Neural progenitor cell (in vitro differentiated cells): ENCODE measurements at places on chromosomes 6 and 20.

- peak; percentile 74 for DNase-seq
These were observed 1.2 kb downstream of the TGIF2 start for GRCh38 chr20:36574366-36575135.

GRCh38 chr20:6238421-6238820 is 115.6 kb upstream of the FERMT1 start:
- DNase-seq = no peak

GRCh38 chr20:63532449-63532971 is 4.7 kb downstream of the PTK6 start:
- DNase-seq = peak; percentile 0

- DNase-seq = no peak
These were observed 11.8 kb downstream of the JPH2 start for GRCh38 chr20:44174996-44175765.

GRCh38 chr6:82893889-82894652 is 171.6 kb downstream of the UBE3D start:
- no peak for DNase-seq

DNA sequence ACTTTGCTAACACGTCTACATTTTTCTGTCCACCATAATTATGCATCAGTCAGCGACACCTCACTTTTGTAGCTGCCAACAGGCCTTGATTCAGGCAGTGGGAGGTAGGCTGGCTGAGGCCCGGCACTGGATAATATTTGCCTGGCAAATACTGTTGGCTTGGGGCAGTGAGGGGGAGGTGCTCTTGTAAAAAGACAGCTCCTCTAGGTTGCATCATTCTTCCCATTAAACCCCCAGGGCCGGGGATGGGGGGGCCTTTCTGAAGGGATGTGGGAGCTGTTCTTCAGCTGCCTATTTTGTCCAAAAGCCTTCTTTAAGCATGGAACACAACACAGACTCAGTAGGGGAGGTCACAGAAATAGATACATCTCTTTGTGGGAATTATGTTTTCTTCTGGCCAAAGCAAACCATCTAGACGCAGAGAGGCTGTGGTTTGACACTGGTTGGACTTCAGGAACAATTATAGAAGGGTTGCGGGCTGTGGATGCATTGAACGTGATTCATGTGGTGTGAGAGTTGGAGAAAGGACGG is 338.3 kb upstream of the NT5E start:
- peak; percentile 17 for DNase-seq

DNA sequence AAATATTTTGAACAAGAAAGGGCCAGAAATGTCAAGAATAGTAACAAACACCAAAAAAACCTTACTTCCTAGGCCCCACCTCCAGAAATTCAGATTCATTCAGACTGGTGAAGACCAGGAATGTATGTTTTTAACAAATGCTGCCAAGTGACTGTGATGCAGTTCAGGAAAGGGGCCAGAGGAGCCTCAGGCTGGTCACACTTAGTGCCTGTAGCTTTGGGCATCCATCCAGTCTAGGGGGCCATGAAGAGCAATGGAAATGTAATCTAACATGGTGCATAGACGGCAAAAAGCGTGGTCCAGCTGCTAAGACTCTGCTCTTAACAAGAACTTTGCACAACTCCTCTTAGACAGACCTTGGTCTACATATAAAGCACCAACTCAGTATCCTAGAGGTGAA is 7.1 kb downstream of the GJA1 start:
- peak; percentile 5 for DNase-seq

DNA sequence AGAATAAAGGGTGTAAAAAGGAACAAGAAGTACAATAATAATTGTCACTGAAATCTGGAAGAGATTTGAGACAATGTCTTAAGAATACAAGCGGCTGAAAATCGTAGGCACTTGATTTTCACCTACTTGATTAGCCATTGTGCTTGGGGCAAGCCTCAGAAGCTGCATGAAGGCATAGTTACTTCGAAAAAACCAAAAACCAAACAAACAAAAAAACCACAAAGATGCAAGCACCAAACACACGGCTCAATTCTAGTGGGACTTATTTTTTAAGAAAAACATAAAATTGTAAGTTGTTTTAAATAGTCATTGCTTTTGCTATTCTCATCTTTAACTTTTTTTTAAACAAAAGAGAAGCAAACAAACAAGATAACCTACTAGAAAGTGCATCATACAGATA is 235.6 kb downstream of the OGFRL1 start:
- no peak for DNase-seq

DNA sequence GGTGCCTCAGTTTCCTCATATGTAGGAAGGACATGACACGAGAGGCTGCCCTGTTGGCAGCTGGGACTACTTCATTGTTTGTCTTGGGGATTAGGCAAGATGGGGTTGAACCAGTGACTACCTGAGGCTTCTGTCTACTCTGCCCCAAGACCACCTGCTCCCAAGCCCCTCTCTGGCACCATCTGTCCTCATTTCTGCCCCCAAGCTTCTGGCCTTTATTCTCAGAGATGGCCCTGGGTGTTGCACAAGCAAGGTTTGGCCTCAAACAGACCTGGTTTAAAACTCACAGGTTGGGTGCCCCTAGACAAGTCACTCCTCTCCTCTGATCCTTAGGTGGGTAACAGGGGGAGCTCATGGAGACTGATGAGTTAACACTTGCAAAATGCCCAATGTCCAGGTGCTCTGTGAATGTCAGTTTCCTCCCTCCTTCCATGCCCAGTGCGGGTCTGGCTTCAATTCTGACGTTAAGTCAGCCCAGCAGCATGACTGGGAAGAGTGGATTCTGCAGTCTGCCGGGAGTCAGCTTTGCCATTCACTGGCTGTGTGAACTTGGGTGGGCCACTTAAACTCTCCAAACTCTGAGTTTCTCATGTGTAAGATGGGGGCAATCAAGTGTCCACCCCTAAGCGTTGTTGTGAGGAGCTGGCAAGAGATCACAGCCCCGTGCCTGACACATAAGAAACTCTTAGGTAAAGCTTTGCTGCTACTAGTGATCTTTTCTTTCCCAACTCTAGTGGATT is 84.5 kb upstream of the TOX2 start:
- DNase-seq = no peak
